ENCODE measurements at places on chromosomes 6 and 20.
A peak's percentile ranks its signal among the peaks of the same experiment; 100 is the strongest.

DNA sequence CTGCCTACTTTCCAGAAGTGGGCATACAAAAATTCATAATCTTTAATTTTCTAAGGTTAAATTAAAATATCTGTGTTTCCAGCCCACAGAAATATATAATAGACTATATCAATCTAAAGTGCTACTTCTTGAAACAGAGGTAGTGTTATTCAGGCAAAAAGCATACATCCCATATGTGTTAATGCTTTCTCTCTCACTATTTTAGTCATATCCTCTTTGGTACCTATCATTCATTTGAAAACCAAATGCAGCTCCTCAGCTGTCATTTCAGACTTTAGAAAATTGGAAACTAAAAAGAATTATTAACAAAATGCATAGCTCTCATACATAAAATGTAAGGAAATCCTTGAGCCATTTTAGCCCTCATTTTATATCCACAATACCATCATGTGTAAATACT lies 925 bp downstream of the FHL5 start:
- no peak for DNase-seq

- no peak for DNase-seq
Observed at GRCh38 chr20:46139266-46139889, 21.3 kb downstream of the CD40 start.

GRCh38 chr20:51463560-51463959 lies 79.0 kb downstream of the NFATC2 start:
- DNase-seq = peak; percentile 43

DNA sequence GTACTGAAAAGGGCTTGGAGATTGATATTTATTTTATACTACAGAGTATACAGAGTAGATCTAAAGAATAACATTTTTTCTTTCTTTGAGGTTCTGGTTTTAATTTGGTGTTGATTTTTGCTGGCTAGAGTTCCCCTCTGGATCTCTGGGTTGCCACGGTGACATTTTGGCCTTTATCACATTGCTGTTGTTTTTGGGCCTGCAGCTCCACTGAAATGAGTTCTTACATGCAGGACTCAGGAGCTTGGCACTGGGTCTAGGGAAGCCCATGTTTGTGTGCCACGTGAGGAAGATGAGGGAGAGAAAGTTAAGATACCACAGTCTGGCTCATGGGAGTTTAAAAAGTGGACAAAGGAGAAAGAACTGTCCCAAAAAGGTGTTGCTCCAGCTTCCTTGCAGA lies 7.4 kb upstream of the TFAP2C start:
- no peak for DNase-seq

DNA sequence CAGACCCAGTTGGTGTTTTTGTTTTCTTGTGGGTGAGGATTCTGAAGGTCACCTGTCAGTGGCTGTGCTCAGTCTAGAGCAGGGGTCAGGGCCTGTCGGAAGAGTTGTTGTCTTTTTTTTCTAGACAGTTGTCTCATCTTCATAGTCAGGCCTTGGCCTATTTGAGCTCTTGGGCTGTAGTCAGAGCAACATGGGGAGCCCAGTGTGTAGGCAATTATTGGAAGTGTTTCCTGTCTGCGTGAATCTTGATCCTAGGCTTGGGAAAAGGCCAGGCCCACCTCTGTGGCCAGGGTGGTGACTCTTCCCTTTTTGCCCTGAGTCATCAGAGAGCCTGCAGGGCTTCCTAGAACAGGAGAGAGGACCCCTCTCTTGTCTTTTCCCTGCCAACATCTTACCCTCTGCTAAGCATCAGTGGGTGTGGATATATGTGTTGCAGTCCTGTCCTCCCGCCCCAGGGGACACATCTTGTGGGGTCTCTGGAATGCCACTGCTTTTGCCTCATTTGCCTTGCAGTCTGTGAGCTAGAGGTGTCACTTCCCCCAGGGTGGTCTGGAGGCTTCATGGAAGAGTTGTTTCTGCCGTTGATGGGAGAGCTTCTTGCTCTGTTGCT lies 11.4 kb downstream of the TJAP1 start:
- no peak for DNase-seq

DNA sequence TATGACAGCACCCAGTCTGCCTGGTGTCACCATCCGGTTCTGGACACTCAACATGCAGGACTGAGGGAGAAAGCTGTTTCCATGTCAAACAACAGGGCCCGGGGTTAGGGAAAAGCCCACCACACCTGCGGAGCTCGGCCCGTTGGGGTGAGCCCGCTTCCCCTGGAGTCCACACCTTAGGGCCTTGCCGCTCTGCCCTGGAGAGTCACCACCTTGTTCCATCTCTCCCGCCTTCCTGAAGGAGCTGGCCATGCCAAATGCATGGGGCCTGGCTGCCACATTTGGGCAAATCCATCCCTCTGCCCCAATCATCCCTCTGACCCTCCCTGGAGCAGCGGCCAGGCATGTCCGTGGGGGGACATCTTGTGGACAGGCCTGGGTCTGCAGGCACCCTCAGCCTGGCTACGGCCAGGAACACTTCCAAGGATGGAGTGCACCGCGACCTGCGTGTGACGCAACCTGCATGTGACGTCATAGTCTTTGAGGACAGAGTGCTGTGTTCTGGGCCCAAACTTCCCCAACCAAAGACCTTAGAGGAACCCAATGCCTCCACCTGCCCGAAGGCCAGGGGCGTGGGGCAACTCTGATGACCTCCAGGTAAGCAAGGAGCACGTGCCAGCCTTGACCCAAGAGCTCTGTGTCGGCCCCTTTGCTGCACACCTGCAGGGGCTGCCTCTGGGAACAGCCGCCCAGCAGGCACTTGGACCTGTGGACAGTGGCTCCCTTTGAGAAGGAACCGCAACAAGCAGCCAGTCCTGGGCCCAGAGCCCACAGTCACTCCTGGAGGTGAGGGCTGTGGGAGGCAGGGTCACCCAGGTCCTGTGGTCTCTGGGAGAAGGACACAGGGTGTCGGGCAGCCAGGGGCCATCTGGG lies 1.7 kb downstream of the CABLES2 start:
- DNase-seq = no peak
